Activated naive CD8-positive, alpha-beta T cell treated with anti-CD3 and anti-CD28 coated beads for 36 hours (primary cell): ENCODE measurements at places on chromosomes 5 and 9. TPM values are rescaled to one million over a fixed set of nuclear protein-coding genes. Genes with fewer than 3 reads are reported as not detected.
A peak's percentile ranks its signal among the peaks of the same experiment; 100 is the strongest.

- H3K27ac ChIP-seq, result no peak overlapping the region
- DNase-seq, result no peak
- H3K4me1 ChIP-seq, result no peaks in the 10 kb centered on the region
- H3K4me3 ChIP-seq, result no peak overlapping the region
Measured at GRCh38 chr9:9099646-9100045, 1300.1 kb upstream of the DMAC1 start.

The ADGRD2 gene
- total RNA-seq, result not detected

The SNCAIP gene
- not detected for total RNA-seq

DNA sequence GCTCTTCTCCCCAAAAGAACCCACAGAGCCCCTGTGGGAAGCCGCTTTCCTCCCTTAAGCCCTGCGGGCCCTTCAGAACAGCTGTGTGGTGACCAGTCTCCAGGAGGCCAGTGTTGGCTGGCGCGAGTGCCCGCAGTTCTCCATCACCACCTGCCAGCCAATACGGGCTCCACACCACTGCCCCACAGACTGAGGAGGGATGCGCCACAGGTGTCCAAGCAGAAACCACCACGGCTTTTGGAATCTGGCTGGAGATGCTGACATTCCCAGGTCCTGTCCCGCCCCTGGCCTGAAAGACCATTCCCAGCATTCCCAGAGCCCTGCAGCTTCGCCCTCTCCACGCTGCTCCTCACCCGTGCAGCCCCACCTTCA lies 12.8 kb downstream of the CCNI2 start:
- peaks cover 2% of the 10 kb centered on the region for H3K36me3 ChIP-seq
- peaks cover 2% of the 10 kb centered on the region for H3K4me1 ChIP-seq
- no peak for DNase-seq
- no peaks in the 10 kb centered on the region for H3K27me3 ChIP-seq

The LRRC19 gene
- total RNA-seq, result not detected

DNA sequence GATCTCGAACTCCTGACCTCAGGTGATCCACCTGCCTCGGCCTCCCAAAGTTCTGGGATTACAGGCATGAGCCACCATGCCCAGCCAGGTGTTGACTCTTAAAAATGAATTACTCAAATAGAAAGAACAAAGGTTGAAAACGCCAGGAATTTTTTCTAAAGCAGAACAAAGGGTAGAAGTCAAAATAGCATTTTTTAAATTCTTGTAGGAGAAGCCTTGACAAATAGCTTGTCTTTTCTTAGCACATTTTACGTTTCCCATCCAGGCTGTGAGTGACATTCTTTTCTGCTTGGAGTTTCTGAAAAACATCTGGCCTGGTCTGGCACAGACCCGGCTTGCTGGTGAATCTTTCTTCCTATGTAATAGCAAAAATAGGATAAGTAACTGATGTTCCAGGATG lies 169.4 kb upstream of the ZNF462 start:
- H3K36me3 ChIP-seq, result no peaks in the 10 kb centered on the region
- no peak overlapping the region for H3K27ac ChIP-seq
- H3K4me3 ChIP-seq, result no peak overlapping the region
- no peaks in the 10 kb centered on the region for H3K27me3 ChIP-seq

- peaks cover 60% of the 10 kb centered on the region for H3K27me3 ChIP-seq
- peaks cover 2% of the 10 kb centered on the region for H3K36me3 ChIP-seq
- H3K4me3 ChIP-seq, result peak within 1 kb of the TSS; percentile 74
Measured at GRCh38 chr9:16870596-16871335, at the start of gene BNC2. Gene BNC2 (minus strand): TSS chr9:16870670. CDS start chr9:16870648, 22 bp downstream.

DNA sequence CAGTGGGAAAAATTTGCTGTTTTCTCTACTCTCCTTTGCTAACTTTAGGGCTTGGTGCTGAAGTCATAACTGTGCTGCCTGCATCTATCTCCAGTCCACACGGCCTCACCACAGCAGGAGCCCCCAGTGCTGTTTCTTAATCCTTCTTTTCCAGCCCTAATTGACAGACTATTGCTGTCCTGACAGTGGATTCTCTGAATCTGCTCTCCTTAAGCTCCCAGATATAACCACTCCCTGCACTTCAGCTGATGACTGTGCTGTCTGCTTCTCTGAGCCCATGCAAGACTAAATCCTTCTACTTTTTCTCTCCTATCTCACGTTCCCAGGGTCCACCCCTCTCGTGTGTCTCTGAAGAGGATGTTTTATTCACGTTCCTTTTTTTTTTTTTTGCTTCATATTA lies 19.7 kb upstream of the GRIA1 start:
- no peak overlapping the region for H3K27ac ChIP-seq
- no peak for DNase-seq
- no peak overlapping the region for H3K4me3 ChIP-seq
- H3K4me1 ChIP-seq, result no peaks in the 10 kb centered on the region
- H3K27me3 ChIP-seq, result no peaks in the 10 kb centered on the region

GRCh38 chr9:19517202-19517942 lies 108.6 kb downstream of the ACER2 start:
- H3K4me3 ChIP-seq, result no peak overlapping the region
- peaks cover 17% of the 10 kb centered on the region for H3K4me1 ChIP-seq
- no peak for DNase-seq
- no peaks in the 10 kb centered on the region for H3K36me3 ChIP-seq

DNA sequence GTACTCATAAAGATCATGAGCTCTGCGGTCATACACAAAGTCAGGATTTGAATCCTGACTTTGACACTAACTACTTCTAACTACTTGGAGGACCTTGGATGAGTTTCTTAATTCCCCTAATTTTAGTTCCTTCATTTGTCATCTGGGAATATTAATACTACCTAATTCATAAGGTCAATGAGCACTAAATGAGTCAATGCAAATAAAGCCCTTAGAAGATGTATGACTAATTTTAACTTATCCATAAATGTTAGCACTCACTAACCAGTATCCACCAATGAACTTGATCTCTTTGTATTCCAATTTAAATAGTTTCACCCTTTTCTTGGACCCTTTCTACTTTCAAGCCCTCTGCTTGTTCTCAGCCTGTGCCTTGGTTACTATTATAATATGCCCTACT lies 1106.4 kb downstream of the CDH18 start:
- no peaks in the 10 kb centered on the region for H3K36me3 ChIP-seq
- H3K27ac ChIP-seq, result no peak overlapping the region
- no peak for DNase-seq

DNA sequence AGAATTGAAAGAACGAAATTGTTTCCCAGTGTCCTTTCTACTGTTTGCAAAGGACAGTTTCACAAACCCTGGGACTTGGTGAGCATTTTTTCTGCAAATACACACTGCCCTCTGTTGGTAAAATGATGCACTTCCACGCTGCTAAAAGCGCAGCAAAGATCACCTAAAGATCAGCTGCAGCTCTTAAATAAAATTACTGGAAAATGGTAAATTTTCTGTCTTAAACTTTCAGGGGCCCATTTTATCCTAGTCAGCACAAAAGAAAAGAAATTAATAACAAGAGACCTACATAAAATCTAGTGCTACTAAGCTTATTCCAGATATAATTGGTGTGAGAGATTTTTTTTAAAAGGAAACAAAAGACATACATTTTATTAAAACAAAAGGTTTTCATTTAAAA lies 566.0 kb downstream of the CAAP1 start:
- no peak overlapping the region for H3K4me3 ChIP-seq
- peak; percentile 1 for DNase-seq

GRCh38 chr5:150219142-150219541 lies 29.3 kb downstream of the SLC6A7 start:
- no peak overlapping the region for H3K27ac ChIP-seq
- peaks cover 1% of the 10 kb centered on the region for H3K4me1 ChIP-seq
- no peak for DNase-seq
- no peak overlapping the region for H3K4me3 ChIP-seq
- no peaks in the 10 kb centered on the region for H3K27me3 ChIP-seq

The LECT2 gene
- total RNA-seq, result not detected

The FRMD3 gene
- total RNA-seq, result 0.52 TPM

The MYOZ3 gene
- 0.06 TPM for total RNA-seq

GRCh38 chr9:14891332-14891731 lies 18.9 kb downstream of the FREM1 start:
- H3K27ac ChIP-seq, result no peak overlapping the region
- DNase-seq, result no peak
- H3K4me3 ChIP-seq, result no peak overlapping the region
- H3K36me3 ChIP-seq, result no peaks in the 10 kb centered on the region
- H3K27me3 ChIP-seq, result peaks cover 7% of the 10 kb centered on the region
- no peaks in the 10 kb centered on the region for H3K4me1 ChIP-seq

GRCh38 chr9:115401756-115402327 lies 283.9 kb upstream of the TNC start:
- H3K4me1 ChIP-seq, result no peaks in the 10 kb centered on the region
- H3K4me3 ChIP-seq, result no peak overlapping the region
- no peaks in the 10 kb centered on the region for H3K36me3 ChIP-seq
- DNase-seq, result no peak
- H3K27me3 ChIP-seq, result peaks cover 32% of the 10 kb centered on the region

- H3K36me3 ChIP-seq, result no peaks in the 10 kb centered on the region
- no peak for DNase-seq
- H3K4me3 ChIP-seq, result no peak overlapping the region
- no peaks in the 10 kb centered on the region for H3K4me1 ChIP-seq
- H3K27me3 ChIP-seq, result peaks cover 13% of the 10 kb centered on the region
Measured at GRCh38 chr5:73827106-73827450, 201.1 kb downstream of the ARHGEF28 start.

DNA sequence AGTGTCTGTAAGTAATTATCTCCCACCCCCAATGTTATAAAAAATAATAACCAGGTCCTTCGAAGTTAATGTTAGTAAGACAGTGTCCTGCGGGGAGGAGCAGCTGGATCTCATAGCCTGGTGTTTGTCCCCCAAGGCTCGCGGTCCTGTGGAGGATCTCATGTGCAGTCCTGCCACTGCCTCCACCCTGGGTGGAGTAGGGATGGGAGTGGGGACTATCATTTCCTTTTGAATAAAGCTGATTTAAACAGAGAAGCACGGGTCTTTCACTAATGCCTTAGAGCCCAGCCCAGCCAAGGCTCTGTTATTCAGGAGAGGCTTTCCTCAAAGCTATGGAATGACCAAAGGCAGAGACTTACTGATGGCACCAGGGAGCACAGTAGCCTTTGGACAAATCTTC lies 40.2 kb downstream of the SUB1 start:
- no peaks in the 10 kb centered on the region for H3K36me3 ChIP-seq
- H3K4me1 ChIP-seq, result no peaks in the 10 kb centered on the region
- H3K27me3 ChIP-seq, result no peaks in the 10 kb centered on the region
- DNase-seq, result no peak
- no peak overlapping the region for H3K4me3 ChIP-seq
- H3K27ac ChIP-seq, result no peak overlapping the region

DNA sequence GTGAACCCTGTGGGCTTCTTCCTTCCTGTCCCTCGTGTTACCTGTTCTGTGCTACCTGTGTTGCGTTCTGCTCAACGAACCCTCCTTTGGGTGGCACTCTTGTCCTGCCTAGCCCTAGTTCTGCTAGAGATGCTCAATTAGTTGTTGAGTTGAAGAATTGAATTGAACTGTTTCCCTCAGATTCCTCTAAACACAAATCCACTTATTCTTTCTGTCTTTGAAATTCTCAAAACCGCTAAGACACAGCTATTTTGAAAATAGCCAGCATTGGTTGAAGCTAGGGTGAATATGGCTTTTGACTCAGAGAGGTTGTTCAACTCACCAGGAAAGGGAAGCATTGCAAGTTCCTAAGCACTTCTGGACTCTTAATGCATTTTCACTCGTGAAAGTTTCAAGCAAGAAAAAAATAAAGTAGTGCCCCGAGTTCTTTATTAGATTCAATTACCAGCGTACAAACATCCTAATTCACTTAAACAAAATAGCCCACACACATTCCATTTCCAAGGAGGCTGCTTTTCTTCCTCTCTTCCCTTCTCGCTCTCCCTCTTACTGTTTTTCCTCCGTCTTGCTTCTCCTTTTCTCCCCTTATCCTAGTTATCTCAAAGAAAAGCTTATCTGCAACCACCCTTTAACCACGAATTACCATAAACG lies 642 bp upstream of the ITGA1 start:
- peak overlapping the region; percentile 89 for H3K4me3 ChIP-seq
- peaks cover 44% of the 10 kb centered on the region for H3K4me1 ChIP-seq
- peaks cover 20% of the 10 kb centered on the region for H3K36me3 ChIP-seq
- H3K27me3 ChIP-seq, result no peaks in the 10 kb centered on the region
- H3K27ac ChIP-seq, result peak overlapping the region; percentile 88

GRCh38 chr9:114588210-114588609 lies 641 bp downstream of the ATP6V1G1 start:
- H3K4me1 ChIP-seq, result peaks cover 44% of the 10 kb centered on the region
- no peak for DNase-seq
- H3K27ac ChIP-seq, result peak overlapping the region; percentile 99
- H3K4me3 ChIP-seq, result peak overlapping the region; percentile 89
- H3K27me3 ChIP-seq, result no peaks in the 10 kb centered on the region

The MRPS2 gene
- total RNA-seq, result 74.0 TPM
